ENCODE measurements at places on chromosomes 3 and 15. TPM values are rescaled to one million over a fixed set of nuclear protein-coding genes. Genes with fewer than 3 reads are reported as not detected.

Gene GLT8D1
- 28.7 TPM for total RNA-seq

GRCh38 chr3:179558742-179559364 is 3.9 kb upstream of the ACTL6A start:
- H3K27ac ChIP-seq = no peak overlapping the region
- no peaks in the 10 kb centered on the region for H3K27me3 ChIP-seq
- H3K36me3 ChIP-seq = no peaks in the 10 kb centered on the region

- no peak overlapping the region for H3K27ac ChIP-seq
- H3K4me3 ChIP-seq = no peak overlapping the region
- DNase-seq = no peak
- H3K36me3 ChIP-seq = no peaks in the 10 kb centered on the region
- H3K27me3 ChIP-seq = no peaks in the 10 kb centered on the region
These were observed 144.6 kb upstream of the TBL1XR1 start for GRCh38 chr3:177341736-177342419.

- H3K36me3 ChIP-seq = no peaks in the 10 kb centered on the region
- H3K4me3 ChIP-seq = no peak overlapping the region
- H3K27me3 ChIP-seq = no peaks in the 10 kb centered on the region
- DNase-seq = no peak
These were observed 394.1 kb upstream of the NECTIN3 start for GRCh38 chr3:110677506-110677905.

DNA sequence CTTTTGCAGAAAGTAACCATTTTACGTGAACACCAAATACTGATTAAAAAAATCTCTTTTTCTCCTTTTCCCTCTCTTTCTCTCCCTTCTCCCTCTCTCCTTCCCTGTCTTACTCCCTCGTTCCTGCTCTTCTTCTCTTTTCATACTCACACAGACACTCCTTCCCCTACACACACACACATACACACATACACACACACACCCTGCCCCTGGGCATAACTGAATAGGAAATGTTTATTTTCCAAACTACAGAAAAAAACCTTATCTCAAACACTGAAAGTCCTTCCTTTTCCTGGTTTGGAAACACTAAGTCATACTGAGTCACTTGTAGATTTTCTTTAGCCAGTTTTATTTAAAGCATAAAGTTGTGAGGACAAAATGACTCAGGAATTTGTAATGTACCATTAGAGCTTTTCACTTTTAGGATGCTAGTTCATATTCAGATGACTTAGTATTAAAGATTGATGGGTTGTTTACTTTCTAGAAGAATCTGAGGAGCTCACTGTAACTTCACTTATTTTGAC is 62.4 kb downstream of the MBNL1 start:
- H3K4me1 ChIP-seq = peaks cover 2% of the 10 kb centered on the region
- peaks cover 3% of the 10 kb centered on the region for H3K36me3 ChIP-seq
- H3K27ac ChIP-seq = peak overlapping the region; percentile 95
- no peak overlapping the region for H3K4me3 ChIP-seq

GRCh38 chr3:141469720-141470119 is 17.1 kb upstream of the RASA2 start:
- no peak for DNase-seq
- no peak overlapping the region for H3K27ac ChIP-seq
- no peaks in the 10 kb centered on the region for H3K27me3 ChIP-seq
- H3K4me1 ChIP-seq = no peaks in the 10 kb centered on the region
- no peak overlapping the region for H3K4me3 ChIP-seq

GRCh38 chr3:64708456-64708855 is 20.7 kb upstream of the ADAMTS9 start:
- no peak overlapping the region for H3K27ac ChIP-seq
- no peak overlapping the region for H3K4me3 ChIP-seq
- peaks cover 19% of the 10 kb centered on the region for H3K4me1 ChIP-seq
- no peaks in the 10 kb centered on the region for H3K36me3 ChIP-seq
- no peak for DNase-seq

Gene OXTR
- 2.3 TPM for total RNA-seq

DNA sequence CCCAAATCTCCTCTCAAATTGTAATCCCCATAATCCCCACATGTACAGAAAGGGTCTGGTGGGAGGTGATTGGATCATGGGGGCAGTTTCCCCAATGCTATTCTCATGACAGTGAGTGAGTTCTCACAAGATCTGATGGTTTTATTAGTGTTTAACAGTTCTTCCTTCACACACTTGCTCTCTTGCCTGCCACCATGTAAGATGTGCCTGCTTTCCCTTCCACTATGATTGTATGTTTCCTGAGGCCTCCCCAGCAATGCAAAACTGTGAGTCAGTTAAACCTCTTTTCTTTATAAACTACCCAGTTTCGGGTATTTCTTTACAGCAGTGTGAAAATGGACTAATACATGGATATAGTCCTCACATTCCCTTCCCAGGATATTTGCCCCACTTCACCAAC is 126.7 kb upstream of the SPATA12 start:
- H3K4me1 ChIP-seq = no peaks in the 10 kb centered on the region
- no peak for DNase-seq
- H3K27ac ChIP-seq = no peak overlapping the region
- H3K36me3 ChIP-seq = no peaks in the 10 kb centered on the region

- H3K36me3 ChIP-seq = no peaks in the 10 kb centered on the region
- no peak overlapping the region for H3K4me3 ChIP-seq
- no peaks in the 10 kb centered on the region for H3K4me1 ChIP-seq
- H3K27ac ChIP-seq = no peak overlapping the region
These were observed 138.6 kb downstream of the P2RY1 start for GRCh38 chr3:152973575-152973974.

DNA sequence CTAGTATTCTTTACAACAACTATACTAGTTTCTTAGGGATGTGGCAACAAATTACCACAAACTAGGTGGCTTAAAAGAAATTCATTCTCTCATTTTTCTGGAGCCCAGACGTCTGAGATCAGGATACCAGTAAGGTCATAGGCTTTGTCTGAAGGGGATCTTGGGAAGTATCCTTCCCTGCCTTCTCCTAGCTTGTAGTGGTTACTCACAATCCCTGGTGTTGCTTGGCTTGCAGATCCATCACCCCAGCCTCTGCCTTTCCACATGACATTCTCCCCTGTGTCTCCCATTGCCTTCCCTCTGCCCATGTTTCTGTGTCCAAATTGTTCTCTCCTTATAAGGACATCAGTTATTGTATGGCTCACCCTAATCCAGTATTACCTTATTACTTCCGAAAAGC is 24.3 kb upstream of the CLDN1 start:
- no peaks in the 10 kb centered on the region for H3K36me3 ChIP-seq
- no peak overlapping the region for H3K27ac ChIP-seq
- H3K4me1 ChIP-seq = no peaks in the 10 kb centered on the region
- H3K4me3 ChIP-seq = no peak overlapping the region
- DNase-seq = no peak

DNA sequence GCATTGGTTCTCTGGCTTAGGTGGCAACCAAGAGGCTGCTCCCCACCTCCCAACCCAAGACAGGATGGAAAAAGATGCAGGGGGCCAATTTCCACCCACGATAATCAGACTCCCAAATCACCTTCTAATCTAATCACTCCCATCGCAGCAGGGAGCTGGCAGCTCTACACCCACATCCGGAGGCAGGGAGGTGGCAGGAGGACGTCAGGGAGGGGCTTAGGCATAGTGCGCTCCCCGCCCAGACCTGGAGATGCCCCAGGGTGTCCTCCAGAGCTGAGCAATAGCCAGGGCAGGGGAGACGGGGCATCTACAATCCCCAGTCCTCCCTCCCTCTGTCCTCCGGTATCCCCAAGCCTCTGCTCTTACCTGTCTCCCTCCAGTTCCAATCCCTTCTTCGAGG is 70.5 kb upstream of the SEC13 start:
- no peaks in the 10 kb centered on the region for H3K27me3 ChIP-seq
- DNase-seq = no peak
- H3K4me3 ChIP-seq = no peak overlapping the region
- no peak overlapping the region for H3K27ac ChIP-seq

Gene ARPC4
- 126 TPM for total RNA-seq

DNA sequence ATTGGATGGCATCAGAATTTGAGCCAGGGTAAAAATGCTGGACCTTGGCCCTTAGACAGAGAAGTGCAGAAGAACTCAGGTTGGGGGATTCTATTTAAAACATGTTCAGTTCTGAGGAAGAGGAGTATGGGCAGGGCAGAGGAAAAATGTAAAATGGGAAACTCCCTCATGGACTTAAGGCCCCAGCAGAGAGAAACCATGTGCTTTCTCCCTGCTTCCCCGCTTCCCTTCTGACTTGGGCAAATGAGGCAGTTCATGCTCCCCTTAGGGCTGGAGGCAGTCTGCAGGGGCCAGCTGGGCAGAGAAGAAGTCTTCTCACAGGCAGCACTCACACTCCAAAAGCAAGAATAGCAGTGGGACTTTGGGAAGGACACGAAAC is 9.9 kb upstream of the NUDT16 start:
- no peak overlapping the region for H3K27ac ChIP-seq
- no peak for DNase-seq
- H3K36me3 ChIP-seq = peaks cover 3% of the 10 kb centered on the region
- H3K4me1 ChIP-seq = no peaks in the 10 kb centered on the region
- no peaks in the 10 kb centered on the region for H3K27me3 ChIP-seq

Gene KNL1
- total RNA-seq = 1.6 TPM

- no peaks in the 10 kb centered on the region for H3K27me3 ChIP-seq
- H3K27ac ChIP-seq = peak overlapping the region; percentile 73
- no peak overlapping the region for H3K4me3 ChIP-seq
- no peaks in the 10 kb centered on the region for H3K36me3 ChIP-seq
- no peak for DNase-seq
- H3K4me1 ChIP-seq = no peaks in the 10 kb centered on the region
These were observed 667 bp upstream of the ACOX2 start for GRCh38 chr3:58537412-58538301.

- no peaks in the 10 kb centered on the region for H3K4me1 ChIP-seq
- no peak overlapping the region for H3K4me3 ChIP-seq
- H3K27ac ChIP-seq = no peak overlapping the region
- no peak for DNase-seq
- no peaks in the 10 kb centered on the region for H3K27me3 ChIP-seq
- no peaks in the 10 kb centered on the region for H3K36me3 ChIP-seq
These were observed 11.4 kb downstream of the ENTPD3 start for GRCh38 chr3:40398346-40398745.

Gene CKMT1B
- not detected for total RNA-seq

Gene CHST13
- total RNA-seq = 0.33 TPM

DNA sequence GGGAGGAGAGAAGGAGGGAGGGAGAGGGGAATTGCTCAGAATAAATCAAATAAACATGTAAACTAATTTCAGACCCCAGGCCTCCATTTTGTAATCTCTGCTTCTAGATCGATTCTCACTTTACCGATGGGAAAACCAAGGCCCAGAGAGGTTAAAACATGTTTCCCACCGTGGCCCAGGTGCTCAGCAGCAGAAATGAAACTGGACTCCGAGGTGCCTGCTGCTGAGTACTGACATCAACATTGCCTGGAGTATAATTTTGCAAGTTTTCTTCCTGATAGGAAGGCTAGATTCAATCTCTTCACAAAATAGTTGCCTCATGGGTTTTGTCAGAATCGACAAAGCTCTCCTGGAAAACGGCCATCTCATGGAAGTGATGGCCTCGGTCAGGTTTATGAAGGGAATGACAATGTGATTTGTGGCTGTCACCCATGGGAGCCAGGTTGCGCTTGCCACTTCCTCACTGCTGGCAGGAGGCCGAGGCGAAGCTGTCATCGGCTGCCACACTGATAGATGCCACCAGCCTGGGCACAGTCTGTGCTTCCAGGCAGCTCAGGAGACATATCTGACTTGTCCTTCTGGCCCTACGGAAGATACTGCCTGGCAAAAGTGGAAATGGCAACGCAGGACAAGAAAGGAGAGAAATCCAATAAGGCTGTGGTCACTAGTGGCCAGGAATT is 133.1 kb upstream of the LRRN1 start:
- H3K4me3 ChIP-seq = no peak overlapping the region
- DNase-seq = no peak
- H3K36me3 ChIP-seq = no peaks in the 10 kb centered on the region

DNA sequence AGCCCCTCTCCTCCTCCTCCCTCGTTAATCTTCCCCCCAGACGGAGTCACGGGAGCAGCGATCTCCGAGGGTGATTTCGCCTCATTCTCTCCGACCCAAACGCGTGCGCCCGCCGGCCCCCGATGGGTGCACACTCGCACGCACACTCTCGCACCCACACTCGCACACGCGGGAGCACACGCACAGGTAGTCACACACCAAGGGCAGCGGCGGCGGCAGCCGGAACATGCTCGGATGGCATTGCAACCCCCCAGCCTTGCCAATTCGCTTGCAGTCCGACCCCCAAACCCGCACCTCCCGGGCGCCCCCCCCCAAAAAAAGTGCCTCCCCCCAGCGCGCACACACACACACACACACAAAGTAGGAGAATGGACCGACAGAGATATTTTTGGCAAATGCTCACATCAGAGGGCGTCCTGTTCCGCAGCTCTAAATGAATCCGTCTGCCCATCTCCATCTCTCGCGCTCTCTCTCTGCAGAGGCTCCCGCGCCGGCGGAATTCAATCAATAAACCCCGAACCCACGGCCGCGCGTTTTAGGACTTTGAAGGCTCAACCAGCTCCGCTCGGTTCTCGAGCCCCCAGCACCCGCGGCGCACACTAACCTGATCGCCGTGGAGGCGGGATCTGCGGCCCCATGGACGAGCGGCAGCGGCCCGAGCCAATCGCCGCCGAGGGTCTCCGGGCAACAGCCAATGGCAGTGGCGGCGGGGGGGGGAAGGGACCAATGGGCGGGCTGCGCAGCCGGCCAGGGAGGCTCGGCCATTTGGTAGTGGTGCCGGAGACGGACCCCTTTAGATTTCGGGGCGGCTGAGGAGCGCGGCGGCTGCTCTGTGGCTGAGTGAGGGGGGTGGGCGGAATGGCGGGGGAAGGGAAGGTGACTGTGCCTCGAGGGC is at the start of gene ANP32A:
Gene ANP32A (minus strand): TSS at position 601 of the 895 bp plus-strand sequence. CDS start 144 bp downstream, at position 457.
- H3K4me3 ChIP-seq = peak within 1 kb of the TSS; percentile 98
- H3K36me3 ChIP-seq = no peaks in the 10 kb centered on the region
- H3K27ac ChIP-seq = peak within 1 kb of the TSS; percentile 59
- H3K4me1 ChIP-seq = no peaks in the 10 kb centered on the region

GRCh38 chr15:92069308-92070250 is 216.1 kb downstream of the SLCO3A1 start:
- peak; percentile 84 for DNase-seq
- H3K4me3 ChIP-seq = peak overlapping the region; percentile 15
- no peak overlapping the region for H3K27ac ChIP-seq
- H3K36me3 ChIP-seq = no peaks in the 10 kb centered on the region
- no peaks in the 10 kb centered on the region for H3K4me1 ChIP-seq
- H3K27me3 ChIP-seq = no peaks in the 10 kb centered on the region

DNA sequence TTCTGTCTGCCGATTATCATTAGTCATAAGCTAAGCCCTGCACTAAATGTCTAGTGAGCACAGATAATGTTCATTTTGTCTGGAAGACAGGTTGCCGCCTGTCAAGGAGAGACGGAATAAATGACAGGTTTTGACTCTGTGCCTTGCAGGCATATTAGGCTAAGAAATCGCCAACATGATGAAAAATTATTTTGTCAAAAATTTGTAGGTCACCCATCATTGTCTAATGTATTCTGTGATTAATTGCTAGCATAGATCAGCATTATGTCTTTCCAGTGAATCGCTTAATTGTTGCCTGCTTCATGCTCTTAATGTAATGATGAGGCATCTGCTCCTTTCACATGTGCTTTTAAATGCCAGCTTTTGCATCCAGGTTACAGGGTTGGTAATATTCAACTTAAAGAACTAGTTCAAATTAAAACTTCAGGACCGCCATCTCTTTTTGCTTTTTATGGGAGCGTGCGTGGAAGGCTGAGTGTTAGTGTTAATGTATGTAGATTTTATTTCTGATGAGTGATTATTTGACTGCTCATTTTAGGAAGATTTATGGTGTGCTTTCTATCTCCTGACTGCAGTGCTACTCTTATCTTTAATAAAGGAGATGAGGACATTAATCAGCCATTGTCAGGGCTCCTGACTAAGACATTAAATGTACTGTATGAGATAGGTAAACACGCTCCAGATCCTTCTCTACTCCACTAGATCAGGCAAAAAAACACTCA is 120.8 kb upstream of the MEIS2 start:
- no peak overlapping the region for H3K27ac ChIP-seq
- no peaks in the 10 kb centered on the region for H3K4me1 ChIP-seq
- DNase-seq = no peak
- H3K27me3 ChIP-seq = no peaks in the 10 kb centered on the region
- no peak overlapping the region for H3K4me3 ChIP-seq

All from aorta (tissue), 5 donors.